CD4-positive, alpha-beta T cell (primary cell): ENCODE measurements at places on chromosomes 13 and 19. TPM values are rescaled to one million over a fixed set of nuclear protein-coding genes. Genes with fewer than 3 reads are reported as not detected.

ZAR1L gene
- not detected for total RNA-seq

SMIM44 gene
- not detected for total RNA-seq

UNC13A gene
- 0.14 TPM for total RNA-seq

TNFSF9 gene
- 1.8 TPM for total RNA-seq

RPS19 gene
- 3,668 TPM for total RNA-seq

UBL3 gene
- 41.9 TPM for total RNA-seq

AXL gene
- 0.30 TPM for total RNA-seq

NCR1 gene
- not detected for total RNA-seq

PIAS4 gene
- 16.5 TPM for total RNA-seq

TMEM38A gene
- 0.59 TPM for total RNA-seq

SLC1A6 gene
- not detected for total RNA-seq

SIGLEC9 gene
- 0.59 TPM for total RNA-seq

TRPC4 gene
- not detected for total RNA-seq

BICRA gene
- total RNA-seq = 22.0 TPM

CDC16 gene
- 69.4 TPM for total RNA-seq

SGCG gene
- total RNA-seq = not detected

MAST3 gene
- 16.1 TPM for total RNA-seq

AP1M2 gene
- total RNA-seq = 0.77 TPM

TSKS gene
- total RNA-seq = 2.1 TPM

FGF21 gene
- not detected for total RNA-seq

ZNF345 gene
- total RNA-seq = 5.9 TPM

IL27RA gene
- total RNA-seq = 25.0 TPM

VASP gene
- 55.5 TPM for total RNA-seq

METTL21C gene
- not detected for total RNA-seq

ACP7 gene
- total RNA-seq = not detected

SYNGR4 gene
- not detected for total RNA-seq

PLIN4 gene
- total RNA-seq = not detected

PSG3 gene
- not detected for total RNA-seq

SGTA gene
- total RNA-seq = 29.7 TPM

PRR12 gene
- total RNA-seq = 41.7 TPM

ANKRD24 gene
- total RNA-seq = 0.60 TPM

KCNC3 gene
- total RNA-seq = 2.0 TPM

ZNF285 gene
- total RNA-seq = 0.16 TPM

SIGLEC12 gene
- total RNA-seq = not detected
